ENCODE measurements at places on chromosomes 2 and 18. TPM values are rescaled to one million over a fixed set of nuclear protein-coding genes. Genes with fewer than 3 reads are reported as not detected.

ST8SIA3 gene
- 5.5 TPM for total RNA-seq

DNAJC5G gene
- not detected for total RNA-seq

SP140L gene
- total RNA-seq = 3.1 TPM

PJVK gene
- total RNA-seq = 6.2 TPM

CRYGD gene
- total RNA-seq = 823 TPM

GPR35 gene
- total RNA-seq = 1.2 TPM

CNDP1 gene
- total RNA-seq = 9.9 TPM

DHRS9 gene
- total RNA-seq = 2.3 TPM

ROCK2 gene
- total RNA-seq = 95.9 TPM

PSTPIP2 gene
- total RNA-seq = 18.3 TPM

CRACDL gene
- 4.6 TPM for total RNA-seq

LCT gene
- total RNA-seq = not detected

EML6 gene
- total RNA-seq = 11.4 TPM

FAM161A gene
- 113 TPM for total RNA-seq

PSMA8 gene
- not detected for total RNA-seq

PTCD3 gene
- total RNA-seq = 203 TPM

WDPCP gene
- total RNA-seq = 53.5 TPM

ANTXR1 gene
- 137 TPM for total RNA-seq

EN1 gene
- 0.16 TPM for total RNA-seq

SH3RF3 gene
- 6.3 TPM for total RNA-seq

SH3BP4 gene
- total RNA-seq = 40.6 TPM

SERPINB12 gene
- total RNA-seq = not detected

MROH2A gene
- not detected for total RNA-seq

IL1B gene
- total RNA-seq = 1.6 TPM

PPP3R1 gene
- 83.9 TPM for total RNA-seq

PHOSPHO2 gene
- 19.4 TPM for total RNA-seq

TMEM200C gene
- 3.6 TPM for total RNA-seq

REG1A gene
- not detected for total RNA-seq

SERPINB2 gene
- 2.0 TPM for total RNA-seq

All from camera-type eye (tissue), 1 donor.